Stimulated activated CD4-positive, alpha-beta T cell treated with anti-CD3 and anti-CD28 coated beads, Interleukin-12 subunit alpha, Interleukin-12 subunit beta, amount 100 ng/mL, for 4 hours (primary cell): ENCODE measurements at places on chromosomes 11 and 22.

DNA sequence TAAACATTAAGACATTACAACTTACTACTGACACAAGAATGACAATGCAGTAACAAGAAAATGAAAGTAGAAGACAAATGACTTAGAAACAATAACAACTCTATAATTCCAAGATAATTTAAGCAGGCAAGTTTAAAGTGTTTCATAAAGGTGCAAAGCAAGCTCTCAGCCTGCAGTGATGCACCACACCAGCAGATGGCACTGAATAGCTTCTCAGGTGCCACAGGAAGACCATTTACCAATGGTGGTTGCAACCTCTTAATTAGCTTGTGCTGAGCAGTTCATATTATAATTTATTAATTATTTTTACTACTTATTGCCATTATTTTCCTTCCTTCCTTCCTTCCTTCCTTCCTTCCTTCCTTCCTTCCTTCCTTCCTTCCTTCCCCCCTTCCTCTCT is 60.6 kb downstream of the NXPE2 start:
- DNase-seq = peak; percentile 7

- DNase-seq = no peak
Measured at GRCh38 chr11:11464555-11464954, 111.5 kb upstream of the CSNK2A3 start.

DNA sequence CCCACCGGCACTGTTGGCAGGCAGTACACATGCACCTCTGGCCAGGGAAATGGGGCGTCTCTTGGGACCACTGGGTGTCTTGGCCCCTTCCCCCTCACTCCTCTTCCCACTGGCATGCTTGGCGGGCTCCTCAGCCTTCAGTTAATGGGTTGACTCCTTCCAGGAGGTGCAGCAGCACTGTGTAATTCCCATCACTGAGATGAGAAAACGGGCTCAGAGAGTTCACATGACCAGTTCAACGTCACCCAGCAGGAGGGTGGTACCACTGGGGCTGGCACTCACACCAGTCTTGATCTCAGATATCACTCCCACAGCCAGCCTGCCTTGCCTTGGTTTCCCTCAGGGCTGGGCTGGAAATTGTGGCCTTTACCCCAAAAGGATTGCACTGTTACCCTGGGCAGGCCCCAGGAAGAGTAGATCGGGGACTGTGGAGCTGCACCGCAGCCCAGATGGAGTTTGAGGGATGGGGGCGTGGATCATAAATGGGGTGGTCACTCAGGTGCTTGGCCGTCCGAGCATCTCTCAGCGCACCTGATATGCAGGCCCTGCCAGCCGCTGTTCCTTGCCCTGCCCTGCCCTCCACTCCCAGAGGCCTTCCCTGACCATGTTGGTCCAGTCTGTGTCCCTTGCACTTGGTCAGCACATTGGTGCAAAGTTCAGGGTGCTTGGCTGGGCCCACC is 16.9 kb downstream of the CAPN5 start:
- DNase-seq = no peak

- DNase-seq = no peak
Measured at GRCh38 chr22:23705358-23705757, 14.5 kb downstream of the RGL4 start.

GRCh38 chr22:32328306-32329201 is 29.1 kb upstream of the RFPL3 start:
- DNase-seq = no peak

DNA sequence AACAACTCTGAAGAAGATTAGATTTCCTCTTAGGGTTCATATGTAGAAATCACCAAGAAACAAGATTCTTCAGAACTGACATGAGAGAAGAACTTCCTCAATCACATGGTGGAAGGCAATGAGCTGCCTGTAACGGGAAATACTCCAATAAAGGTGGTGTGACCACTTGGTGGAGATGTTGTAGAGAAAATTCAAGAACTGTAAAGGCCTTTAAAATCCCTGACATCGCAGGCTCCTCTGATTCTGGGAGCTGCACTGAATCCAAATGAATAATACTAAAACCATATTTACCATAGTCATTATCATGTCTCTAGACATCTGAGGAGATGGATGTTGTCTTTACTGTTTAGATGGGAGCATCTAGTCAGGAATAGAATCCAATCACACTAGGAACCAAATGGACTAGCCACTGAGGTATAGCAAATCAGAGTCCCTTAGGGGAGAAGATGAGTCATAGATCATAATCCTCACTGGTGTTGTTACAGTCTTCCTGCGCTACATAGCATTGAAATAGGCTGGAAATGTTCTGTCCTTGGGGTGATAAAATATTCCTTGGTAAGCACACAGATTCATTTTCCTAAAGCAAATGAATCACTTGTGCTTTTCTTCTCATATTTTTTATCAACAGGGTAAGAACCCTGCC is 321.6 kb upstream of the TENM4 start:
- DNase-seq = no peak

DNA sequence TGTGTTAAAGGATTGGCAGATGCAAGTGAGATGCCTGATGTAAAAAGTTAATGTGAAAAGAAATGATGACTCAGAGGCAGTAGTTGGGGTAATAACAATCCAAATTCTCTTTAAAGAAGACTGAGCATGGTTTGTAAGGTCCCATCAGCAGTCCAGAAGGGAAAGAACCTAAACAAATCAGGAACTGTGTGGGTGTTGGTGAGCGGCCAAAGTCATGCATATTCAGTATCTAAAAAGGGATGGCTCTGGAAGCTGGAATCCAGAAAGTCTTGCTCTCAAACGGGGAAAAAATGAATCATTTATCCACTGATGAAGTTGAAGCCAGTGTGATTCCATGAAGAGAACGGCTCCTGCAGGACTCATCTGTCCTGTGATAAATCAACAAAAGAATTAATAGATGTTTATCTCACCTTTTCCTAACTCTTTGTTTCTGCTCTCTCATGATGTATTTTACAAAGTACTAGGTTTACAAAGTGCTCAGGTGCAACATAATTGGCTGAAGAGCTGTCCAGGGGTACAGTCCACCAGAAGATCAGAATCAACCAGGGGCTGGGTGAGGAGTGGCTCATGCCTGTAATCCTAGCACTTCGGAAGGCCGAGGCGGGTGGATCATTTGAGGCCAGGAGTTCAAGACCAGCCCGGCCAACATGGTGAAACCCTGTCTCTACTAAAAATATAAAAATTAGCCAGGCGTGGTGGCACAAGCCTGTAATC is 20.5 kb upstream of the SORL1-AS1 start:
- DNase-seq = no peak

GRCh38 chr22:47215851-47216250 is 453.4 kb downstream of the TBC1D22A start:
- DNase-seq = no peak

DNA sequence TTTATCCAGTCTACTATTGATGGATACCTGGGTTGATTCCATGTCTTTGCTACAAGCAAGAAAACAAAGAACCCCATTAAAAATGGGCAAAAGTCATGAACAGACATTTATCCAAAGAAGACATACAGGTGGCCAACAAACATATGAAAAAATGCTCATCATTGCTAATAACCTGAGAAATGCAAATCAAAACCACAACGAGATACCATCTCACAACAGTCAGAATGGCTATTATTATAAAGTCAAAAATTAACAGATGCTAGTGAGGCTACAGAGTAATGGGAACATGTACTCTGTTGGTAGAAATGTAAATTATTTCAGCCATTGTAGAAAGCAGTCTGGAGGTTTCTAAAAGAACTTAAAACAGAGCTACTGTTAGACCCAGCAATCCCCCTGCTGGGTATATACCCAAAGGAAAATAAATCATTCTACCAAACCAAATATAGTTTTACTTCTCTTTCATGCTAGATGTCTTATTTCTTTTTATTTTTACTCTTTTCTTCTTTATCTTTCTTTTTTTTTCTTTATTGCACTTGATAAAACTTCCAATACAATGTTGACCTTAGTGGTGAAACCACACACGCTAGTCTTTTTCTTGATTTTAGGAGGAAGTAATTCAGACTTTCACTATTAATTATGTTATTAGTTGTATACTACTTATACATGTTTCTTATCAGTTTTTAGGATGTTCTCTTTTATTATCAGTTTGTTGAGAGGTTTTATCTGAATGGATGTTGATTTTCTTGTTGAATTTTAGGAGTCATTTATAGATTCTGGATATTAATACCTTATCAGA is 14.3 kb downstream of the TRIM22 start:
- DNase-seq = no peak

DNA sequence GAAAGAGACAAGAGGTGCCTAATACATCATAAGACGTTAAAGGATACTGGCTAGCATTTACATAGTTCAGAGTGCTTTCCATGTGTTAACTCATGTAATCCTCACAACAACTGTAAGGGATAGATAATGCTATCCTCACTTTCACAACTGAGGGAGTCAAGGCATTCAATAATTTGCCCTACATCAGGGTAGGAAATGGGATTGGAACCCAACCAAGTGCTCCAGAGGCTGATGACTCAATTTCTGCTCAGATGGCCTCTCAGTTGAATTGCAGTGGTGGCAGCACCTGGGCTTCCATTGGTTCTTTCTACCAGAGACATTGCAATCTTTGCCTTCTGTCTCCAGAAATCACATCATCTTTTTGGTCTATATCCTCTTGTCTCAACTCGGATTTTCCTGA is 232.9 kb downstream of the ETS1 start:
- DNase-seq = no peak

- DNase-seq = no peak
Measured at GRCh38 chr11:21564833-21565682, 627.8 kb upstream of the ANO5 start.

GRCh38 chr11:117919341-117919740 is 9.9 kb downstream of the TMPRSS13 start:
- no peak for DNase-seq

GRCh38 chr22:26757496-26757895 is 100.1 kb downstream of the MIAT start:
- no peak for DNase-seq

- DNase-seq = no peak
Measured at GRCh38 chr22:49021131-49021925, 806.3 kb downstream of the BRD1 start.

GRCh38 chr11:106305458-106305857 is 228.0 kb downstream of the AASDHPPT start:
- no peak for DNase-seq

DNA sequence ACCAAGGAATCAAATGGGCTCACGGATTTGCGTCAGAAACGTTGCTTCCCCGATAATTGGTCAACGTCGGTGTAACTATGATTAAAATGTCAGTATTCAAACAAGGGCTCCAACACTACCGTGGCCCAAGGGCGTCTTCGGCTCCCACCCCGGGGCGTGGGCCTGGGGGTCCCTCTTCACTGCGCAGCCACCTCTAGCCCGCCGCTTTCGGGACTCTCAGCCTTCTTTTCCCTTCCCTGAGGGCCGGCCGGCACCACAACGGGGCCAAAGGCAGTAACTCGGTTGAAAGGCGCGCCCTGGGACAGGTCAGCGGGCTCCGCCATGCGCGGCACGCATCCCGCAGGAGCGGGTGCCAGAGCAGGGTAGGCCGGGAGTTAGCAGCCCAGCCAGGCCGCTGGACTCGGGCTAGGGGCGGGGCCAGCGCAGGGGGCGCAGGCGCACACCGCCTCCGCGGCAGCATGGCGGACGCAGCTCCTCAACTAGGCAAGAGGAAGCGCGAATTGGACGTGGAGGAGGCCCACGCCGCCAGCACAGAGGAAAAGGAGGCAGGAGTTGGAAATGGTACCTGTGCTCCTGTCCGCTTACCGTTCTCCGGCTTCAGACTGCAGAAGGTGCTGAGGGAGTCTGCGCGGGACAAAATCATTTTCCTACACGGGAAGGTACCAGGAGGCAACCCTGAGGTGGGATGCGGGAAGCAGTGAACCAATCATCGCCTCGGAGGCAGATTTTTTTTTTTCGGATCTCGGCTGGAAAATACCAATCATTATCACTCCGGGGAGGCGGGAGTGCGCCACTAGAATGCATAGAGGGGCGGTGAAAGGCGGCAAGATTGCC is at the start of gene DCPS:
DCPS (plus strand) TSS at position 438 of the 834 bp plus-strand sequence; CDS start at position 459, 21 bp downstream.
- peak; percentile 83 for DNase-seq

DNA sequence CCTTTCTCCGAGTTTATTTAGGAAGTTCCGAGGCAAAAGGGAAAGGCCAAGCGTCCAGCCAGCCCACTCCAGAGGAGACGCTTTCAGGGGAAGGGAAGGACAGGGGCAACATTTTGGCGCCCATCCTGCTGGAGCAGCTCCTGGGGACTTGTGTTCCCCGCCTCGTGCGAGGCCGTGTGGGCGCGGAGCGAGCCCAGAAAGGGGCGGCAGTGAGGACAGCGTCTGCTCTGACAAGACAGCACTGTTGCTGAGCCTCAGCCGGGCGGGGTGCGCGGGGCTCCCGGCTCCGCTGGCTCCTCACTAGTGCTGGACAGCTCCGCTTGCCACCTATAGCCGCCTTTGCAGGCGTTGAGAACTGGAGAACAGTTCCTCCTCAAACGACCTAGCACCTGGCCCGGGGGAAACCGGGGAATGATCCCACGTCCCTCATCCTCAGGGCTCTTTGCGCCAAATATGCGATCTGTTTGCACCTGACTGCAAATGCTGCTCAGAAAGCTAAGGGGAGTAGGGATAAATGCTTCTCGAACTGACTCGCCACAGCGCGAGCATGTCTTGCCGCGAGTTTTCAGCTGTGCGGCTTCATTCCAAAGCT is 722 bp upstream of the GUCY1A2 start:
- no peak for DNase-seq

- no peak for DNase-seq
Measured at GRCh38 chr11:134537296-134537695, 125.3 kb upstream of the B3GAT1 start.

DNA sequence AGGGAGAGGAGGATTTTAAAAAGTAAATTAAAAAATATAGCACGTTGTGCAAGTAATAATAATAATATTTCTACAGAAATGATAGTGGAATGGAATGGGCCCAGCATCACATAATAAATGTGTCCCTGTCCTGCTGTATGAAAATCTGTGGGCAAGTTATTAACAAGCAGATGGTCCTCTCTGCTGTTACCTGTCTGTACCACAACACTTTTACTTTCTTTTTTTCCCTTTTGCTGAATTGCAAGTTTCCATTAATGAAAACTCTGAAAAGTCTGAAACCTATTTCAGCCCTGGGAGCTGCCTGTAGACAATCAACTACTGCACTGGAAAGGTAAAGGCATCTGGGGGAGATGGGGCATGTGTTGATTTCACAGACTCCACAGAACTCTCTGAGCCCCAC is 937.1 kb downstream of the OPCML start:
- DNase-seq = no peak

DNA sequence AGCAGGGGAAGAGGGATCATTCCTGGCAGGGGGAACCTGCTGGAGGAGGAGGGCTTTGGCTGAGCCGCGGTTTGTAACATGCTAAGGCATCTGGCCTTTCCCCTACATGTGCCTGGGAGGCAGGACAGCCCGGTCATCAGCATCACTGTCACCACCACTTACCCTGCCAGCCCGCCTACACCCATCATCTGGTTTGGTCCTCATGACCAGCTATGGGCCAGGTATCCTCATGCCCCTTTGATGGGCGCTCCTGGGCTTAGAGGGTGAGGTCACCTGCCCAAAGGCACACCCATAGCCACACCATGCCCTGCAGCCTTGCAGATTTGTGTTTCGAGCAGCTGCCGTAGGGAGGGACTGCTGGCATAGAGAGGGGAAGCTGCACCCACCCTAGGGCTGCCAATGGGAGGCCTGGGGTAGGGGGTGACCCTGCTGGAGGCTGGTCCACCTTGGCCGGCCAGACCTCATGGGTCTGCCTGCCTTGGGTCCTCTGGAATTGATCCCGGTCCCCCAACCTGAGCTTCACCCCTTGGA is 2.6 kb downstream of the MRGPRF start:
- DNase-seq = no peak

GRCh38 chr11:71472357-71472885 is 19.4 kb downstream of the NADSYN1 start:
- no peak for DNase-seq
